ENCODE measurements at places on chromosomes 1 and 21. TPM values are rescaled to one million over a fixed set of nuclear protein-coding genes. Genes with fewer than 3 reads are reported as not detected.
A peak's percentile ranks its signal among the peaks of the same experiment; 100 is the strongest.

- no peaks in the 10 kb centered on the region for H3K27me3 ChIP-seq
- H3K27ac ChIP-seq = no peak overlapping the region
- no peak overlapping the region for H3K4me3 ChIP-seq
- peaks cover 8% of the 10 kb centered on the region for H3K36me3 ChIP-seq
Observed at GRCh38 chr1:198860371-198860770, 221.5 kb downstream of the PTPRC start.

GRCh38 chr1:231973830-231974229 lies 347.2 kb downstream of the DISC1 start:
- peak; percentile 48 for DNase-seq
- no peaks in the 10 kb centered on the region for H3K27me3 ChIP-seq
- peak overlapping the region; percentile 46 for H3K27ac ChIP-seq
- peaks cover 25% of the 10 kb centered on the region for H3K4me1 ChIP-seq

GRCh38 chr1:6967431-6968111 lies 182.3 kb downstream of the CAMTA1 start:
- H3K4me3 ChIP-seq = no peak overlapping the region
- H3K27me3 ChIP-seq = peaks cover 36% of the 10 kb centered on the region
- peaks cover 39% of the 10 kb centered on the region for H3K4me1 ChIP-seq
- no peaks in the 10 kb centered on the region for H3K36me3 ChIP-seq
- no peak overlapping the region for H3K27ac ChIP-seq
- DNase-seq = peak; percentile 28

The AMPD1 gene
- total RNA-seq = not detected

The SWT1 gene
- 2.5 TPM for total RNA-seq

The SLC9C2 gene
- total RNA-seq = not detected

The TFAP2E gene
- 0.58 TPM for total RNA-seq

The PDE9A gene
- total RNA-seq = 11.1 TPM

Measured in activated CD8-positive, alpha-beta T cell treated with anti-CD3 and anti-CD28 coated beads for 36 hours (primary cell).